ENCODE measurements at places on chromosomes 12 and 14.

- DNase-seq, result no peak
Observed at GRCh38 chr14:53190938-53191337, 37.8 kb upstream of the DDHD1 start.

GRCh38 chr12:111276146-111276545, 92.7 kb downstream of the PHETA1 start:
- DNase-seq, result no peak

- no peak for DNase-seq
Observed at GRCh38 chr12:25518512-25518911, 34.6 kb downstream of the LMNTD1 start.

- no peak for DNase-seq
Observed at GRCh38 chr14:73696466-73697400, 17.5 kb downstream of the PNMA1 start.

GRCh38 chr12:119710374-119710964, 42.5 kb downstream of the PRKAB1 start:
- no peak for DNase-seq

DNA sequence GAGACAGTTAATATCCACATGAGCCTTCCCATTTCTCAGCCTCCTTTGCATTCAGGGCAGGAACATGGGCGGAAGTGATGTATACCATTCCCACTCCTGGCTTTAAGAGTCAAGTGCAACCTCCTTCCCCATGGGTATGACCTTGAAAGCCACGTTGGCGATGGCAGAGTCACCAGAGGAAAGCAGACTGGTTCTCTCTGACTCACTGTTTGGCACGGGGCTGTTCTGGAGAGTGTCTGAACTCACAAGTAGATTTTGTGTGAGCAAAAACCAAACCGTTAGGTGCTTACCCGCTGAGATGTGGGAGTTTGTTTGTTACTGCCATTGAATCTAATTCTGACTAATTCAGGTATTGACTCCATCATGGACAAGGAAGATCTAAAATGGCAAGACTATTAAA, 36.7 kb upstream of the PZP start:
- DNase-seq, result no peak

GRCh38 chr14:93185349-93185720, 218 bp downstream of the LYSET start:
- DNase-seq, result no peak

- DNase-seq, result no peak
Observed at GRCh38 chr12:39959031-39959430, 146.8 kb downstream of the SLC2A13 start.

GRCh38 chr12:79127271-79127751, 262.7 kb downstream of the SYT1 start:
- DNase-seq, result no peak

DNA sequence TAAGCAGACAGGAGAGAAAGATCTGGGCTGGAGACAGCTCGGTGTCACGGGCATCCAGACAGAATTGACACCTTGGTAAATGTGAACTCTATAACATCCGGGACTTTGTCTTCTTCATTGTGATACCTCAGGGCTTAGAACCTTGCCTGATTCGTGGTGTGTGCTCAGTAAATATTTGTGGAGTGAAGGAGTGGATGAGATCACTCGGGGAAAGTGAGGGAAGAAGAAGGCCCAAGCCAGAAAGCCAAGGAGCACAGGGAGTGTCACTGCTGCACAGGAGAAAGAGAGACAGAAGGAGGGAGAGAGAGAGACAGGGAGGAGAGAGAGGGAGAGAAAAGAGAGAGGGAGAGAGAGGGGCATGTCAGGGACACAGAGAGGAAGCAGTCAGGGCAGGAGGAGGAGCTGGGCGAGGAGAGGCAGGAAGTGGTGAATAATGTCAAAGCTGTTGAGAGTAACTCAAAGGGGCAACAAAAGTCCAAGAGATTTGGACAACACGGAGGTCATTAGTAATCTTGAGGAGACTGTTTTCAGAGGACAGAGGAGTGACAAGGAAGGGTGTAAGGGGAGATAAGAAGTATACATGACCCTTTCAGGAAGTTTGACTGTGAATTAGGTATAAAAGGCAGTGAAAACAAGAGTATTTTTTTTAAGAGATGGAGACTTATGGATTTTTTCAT, 141.6 kb upstream of the MAX start:
- DNase-seq, result no peak

GRCh38 chr12:93002293-93003054, 73.4 kb upstream of the EEA1 start:
- DNase-seq, result no peak

GRCh38 chr12:84624601-84625000, 288.0 kb downstream of the SLC6A15 start:
- no peak for DNase-seq

DNA sequence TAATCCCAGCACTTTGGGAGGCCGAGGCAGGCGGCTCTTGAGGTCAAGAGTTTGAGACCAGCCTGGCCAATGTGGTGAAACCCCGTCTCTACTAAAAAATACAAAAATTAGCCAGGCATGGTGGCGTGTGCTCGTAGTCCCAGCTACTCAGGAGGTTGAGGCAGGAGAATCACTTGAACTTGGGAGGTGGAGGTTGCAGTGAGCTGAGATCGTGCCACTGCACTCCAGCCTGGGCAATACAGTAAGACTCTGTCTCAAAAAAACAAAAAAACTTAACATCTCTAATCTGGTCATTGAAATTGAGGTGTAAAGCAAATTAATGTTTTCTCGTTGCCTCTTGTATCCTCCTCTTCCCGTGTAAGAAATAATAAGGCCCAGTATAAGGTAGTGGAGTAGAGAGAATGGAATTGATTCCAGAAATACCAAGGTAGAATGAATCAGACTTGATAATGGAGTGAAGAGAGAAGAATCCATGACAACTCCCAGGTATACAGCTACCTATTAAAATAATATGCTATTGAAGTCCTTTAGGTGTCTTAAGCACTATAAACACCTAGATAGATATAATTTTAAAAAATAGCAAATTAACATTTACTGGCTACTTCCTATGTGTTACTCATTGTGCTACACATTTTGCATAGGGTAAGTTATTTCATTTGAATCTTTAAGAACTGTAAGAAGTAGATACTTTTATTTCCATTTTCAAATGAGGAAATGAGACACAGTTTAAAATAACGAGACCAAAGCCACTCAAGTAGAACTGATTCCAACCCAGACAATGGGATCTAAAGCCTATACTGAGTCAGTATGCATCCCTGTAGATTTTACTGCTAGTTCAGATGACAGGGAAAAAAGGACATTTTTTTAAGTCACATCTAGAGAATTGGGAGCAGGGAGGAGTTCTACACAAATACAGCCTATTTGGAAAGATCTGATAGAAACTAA, 23.2 kb downstream of the RAP1B start:
- DNase-seq, result no peak

DNA sequence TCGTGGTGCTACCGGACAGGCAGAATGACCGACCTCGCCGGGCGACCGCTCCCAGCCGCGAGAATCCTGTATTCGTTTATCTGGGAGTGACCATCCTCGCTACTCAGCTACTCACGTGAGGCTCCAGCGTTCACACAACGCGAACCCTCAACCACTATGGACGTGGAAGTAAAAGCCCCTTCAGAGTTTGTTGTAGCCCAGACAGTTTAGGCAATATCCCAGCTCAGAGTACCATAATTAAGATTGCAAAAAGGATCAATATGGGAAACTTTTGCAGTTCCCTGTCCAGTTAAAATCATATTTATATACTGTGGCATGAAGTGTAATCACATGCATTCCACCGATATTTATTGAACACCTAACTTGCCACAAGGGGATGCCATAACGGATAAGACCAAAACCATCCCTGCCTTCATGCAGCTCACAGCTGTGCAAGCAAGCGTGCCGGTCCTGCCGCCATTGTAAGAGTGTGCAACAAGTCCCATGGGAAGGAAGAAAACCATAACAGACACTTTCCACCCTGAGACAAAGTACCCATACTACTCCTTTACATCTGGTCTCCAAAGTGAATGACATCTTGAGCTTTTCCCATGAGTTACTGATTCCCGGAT, 938 bp upstream of the MAX start:
- no peak for DNase-seq

- DNase-seq, result no peak
Observed at GRCh38 chr12:68609998-68610369, 715 bp upstream of the RAP1B start.

DNA sequence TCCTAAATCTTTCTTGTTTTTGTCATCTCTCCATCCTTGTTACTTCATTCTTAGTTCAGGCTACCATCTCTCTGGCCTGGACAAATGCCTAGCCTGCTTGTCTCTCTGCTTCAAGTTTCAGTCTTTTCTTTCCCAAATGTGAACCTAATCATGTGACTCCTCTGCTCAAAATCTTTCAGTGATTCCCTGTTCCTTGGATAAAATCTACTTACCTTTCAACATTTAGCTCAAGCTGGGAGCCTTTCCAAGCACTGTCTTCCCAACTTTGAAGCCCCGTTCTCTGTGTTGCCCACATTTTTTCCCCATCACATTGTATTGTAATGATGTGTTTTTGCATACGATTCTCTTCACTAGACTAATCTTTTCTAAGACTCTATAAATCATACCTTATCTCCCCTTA, 24.7 kb downstream of the SLC7A8 start:
- DNase-seq, result no peak

DNA sequence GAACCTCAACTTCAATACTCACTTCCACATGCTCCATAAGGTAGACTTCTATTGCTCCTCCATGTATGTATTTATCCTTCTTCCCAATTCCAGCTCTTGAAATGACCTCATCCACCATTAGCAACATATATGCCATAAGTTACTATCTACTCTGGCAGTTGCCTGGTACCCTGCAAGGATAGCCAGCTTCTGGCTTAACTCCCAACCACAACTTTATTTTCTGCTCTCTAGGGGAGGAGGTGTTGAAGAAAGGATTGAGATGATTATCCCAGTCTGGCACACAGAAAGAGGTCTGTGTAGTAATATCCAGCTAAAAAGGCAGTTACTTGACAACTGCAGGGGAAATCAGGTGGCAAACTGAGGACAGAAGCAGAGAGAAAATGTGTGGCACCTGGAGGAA, 71.5 kb upstream of the MDM1 start:
- DNase-seq, result no peak

DNA sequence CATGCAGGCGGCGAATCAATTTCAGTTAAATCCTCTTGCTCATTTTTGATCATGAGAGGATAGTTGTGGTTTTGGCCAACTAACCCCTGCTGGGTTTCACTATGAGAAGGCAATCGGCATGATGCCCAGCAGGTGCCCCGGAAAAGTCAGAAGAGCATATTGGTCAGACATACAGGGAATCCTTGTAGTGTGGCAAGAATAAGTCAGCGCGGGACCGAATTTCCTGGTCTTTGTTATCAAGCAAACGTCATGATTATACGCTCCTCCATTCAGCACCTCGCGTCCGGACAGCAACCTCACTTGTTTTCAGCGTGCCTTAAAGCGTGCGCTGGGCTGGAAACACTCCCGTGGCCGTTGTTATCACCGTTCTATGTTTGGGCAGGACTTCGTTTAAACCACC, 1.8 kb downstream of the TBC1D30 start:
- no peak for DNase-seq

GRCh38 chr12:45205165-45205825, 10.6 kb upstream of the ANO6 start:
- no peak for DNase-seq

DNA sequence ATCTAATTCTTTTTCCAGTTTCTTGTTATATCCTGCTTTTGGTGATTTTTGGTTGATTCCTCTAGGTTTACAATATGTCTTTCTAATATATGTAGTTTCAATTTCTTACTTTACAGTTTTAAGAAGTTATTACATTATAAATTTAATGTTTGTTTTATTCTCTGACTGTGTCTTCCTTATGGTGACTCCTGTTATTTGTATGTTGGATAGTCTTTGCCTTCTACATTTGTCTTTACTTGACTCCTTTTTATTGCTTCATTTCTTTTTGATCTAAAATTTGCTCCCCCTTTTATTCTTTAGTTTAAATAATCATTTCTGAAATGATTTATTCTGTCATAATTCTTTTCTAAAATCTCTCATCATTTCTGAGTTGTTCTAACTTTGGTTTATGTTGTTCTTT, 125.8 kb downstream of the CCDC91 start:
- no peak for DNase-seq

- DNase-seq, result no peak
Observed at GRCh38 chr12:5345534-5345933, 86.4 kb upstream of the NTF3 start.

DNA sequence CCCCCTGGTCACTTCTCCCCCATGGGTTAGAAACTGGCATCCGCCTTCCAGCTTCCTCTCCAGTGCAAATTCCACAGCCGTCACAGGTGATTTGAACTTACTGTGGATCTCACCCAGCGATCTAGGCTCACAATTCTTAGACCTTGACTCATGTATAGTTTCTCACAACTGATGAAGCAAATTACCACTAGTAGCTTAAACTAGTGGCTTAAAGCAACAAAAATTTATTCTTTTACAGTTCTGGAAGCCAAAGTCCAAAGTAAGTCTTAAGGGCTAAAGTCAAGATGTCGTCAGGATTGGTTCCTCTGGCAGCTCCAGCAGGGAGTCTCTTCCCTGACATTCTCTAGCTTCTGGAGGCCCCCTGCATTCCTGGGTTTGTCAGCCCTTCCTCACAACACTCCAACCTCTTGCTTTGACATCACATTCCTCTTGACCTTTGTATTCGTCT, 117.4 kb downstream of the KTN1 start:
- no peak for DNase-seq

- DNase-seq, result no peak
Observed at GRCh38 chr12:78403681-78404080, 460.9 kb upstream of the SYT1 start.

GRCh38 chr12:9786726-9787717, 26.3 kb upstream of the CD69 start:
- DNase-seq, result no peak

GRCh38 chr12:115455268-115455681, 771.3 kb upstream of the TBX3 start:
- no peak for DNase-seq

DNA sequence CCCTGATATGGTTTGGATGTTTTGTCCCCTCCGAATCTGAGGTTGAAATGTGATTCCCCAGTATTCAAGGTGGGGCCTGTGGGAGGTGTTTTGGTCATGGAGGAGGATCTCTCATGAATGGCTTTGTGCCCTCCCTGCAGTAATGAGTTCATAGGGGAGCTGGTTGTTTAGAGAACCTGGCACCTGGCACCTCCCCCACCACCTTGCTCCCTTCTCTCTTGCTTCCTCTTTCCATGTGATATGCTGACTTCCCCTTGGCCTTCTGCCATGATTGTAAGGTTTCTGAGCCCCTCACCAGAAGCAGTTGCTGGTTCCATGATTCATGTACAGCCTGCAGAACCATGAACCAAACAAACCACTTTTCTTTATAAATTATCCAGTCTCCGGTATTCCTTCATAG, 32.6 kb downstream of the CD163L1 start:
- DNase-seq, result no peak

DNA sequence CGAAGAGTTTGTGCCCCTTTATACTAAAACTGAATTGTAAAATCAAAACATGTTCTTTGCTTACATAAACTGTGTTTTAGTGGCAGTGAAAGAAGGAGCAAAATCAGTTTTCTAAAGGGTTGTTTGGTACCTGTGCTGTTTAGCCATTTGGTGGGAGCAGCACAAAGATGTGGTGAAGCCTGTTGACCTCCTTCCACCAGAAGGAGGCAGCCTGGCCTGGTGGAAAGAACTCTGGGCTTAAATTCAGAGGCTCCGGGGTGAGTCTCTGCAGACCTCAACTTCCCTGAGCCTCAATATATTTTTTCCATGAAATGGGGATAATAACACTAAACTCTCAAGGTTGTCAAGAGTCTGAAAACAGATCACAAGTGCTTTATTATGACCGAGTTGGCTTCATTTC, 502.5 kb downstream of the VRK1 start:
- no peak for DNase-seq

- no peak for DNase-seq
Observed at GRCh38 chr12:109538191-109538863, 35.0 kb downstream of the MMAB start.

Measured in omental fat pad (tissue), 4 donors.